ENCODE measurements at places on chromosomes 2 and 18.

DNA sequence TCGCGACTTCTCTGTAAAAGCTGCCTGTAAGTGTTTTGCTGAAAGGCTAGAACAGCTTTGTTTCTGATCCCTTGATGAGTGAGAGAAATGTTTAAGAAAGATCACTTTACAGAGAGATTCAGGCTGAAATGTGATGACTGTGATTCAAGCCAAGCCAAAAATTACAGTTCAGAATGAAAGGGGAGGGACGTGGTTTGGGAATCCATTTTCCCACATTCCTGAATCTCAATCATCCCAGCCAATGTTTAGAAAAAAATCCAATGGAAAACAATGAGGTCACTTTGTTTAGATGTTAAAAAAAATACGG lies 416.7 kb downstream of the ARHGAP15 start:
- no peak for DNase-seq

GRCh38 chr18:51100385-51101120 lies 70.5 kb downstream of the SMAD4 start:
- no peak for DNase-seq

DNA sequence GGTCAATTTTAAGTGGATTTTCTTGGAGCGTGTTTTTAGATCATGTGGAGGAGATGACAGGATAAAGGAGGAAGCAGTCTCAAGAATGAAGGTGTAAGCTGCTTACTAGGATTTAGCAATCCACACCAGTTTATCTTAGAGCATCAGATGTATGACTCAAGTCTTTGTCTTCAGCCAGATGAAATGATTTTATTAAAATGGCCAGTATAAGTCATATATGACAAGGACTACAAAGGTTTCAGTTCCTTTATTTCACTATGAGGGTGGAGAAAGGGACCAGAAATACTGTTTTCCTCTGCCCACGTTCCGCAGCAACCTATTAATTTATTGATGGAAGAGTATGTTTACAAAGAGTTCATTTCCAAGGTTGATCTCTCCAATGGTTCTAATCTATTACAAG lies 970.5 kb upstream of the SLC39A10 start:
- no peak for DNase-seq

- DNase-seq = no peak
Measured at GRCh38 chr18:73261923-73262322, 394.1 kb upstream of the NETO1 start.

DNA sequence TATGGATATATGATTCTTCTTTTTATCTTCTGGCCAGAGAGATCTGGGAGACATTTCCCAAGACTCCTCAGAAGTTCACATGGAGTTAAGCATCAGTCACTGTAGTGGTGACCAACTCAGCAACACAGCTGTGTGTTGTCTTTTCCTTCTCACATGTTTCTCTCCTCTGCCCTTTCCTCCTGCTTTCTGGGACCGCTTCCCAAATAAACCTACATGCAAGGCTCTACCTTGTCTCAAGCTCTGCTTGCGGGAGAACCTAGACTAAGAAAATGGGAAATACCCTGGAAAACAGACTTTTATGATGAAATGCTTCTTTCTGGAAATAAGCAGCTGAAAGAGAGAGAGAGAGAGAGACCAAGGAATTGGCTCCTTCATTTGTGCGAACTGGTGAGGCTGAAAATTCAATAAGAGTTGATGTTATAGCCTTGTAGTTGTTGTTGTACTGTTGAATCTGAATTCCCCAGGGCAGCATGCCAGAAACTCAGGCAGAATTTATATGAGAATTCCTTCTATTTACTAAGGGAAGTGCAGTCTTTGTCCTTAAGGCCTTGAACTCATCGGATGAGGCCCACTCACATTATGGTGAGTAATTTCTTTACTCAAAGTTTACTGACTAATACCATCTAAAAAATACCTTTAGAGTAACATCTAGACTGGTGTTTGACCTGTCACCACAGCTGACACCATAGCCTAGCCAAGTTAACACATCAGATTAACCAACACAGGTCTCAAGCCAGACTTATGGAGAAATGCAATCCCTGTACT lies 22.7 kb upstream of the DSC1 start:
- no peak for DNase-seq

GRCh38 chr18:29749704-29750103 lies 1292.8 kb downstream of the DSC3 start:
- DNase-seq = no peak

Data from stimulated activated CD8-positive, alpha-beta memory T cell treated with anti-CD3 and anti-CD28 coated beads, Interleukin-15, amount 100 ng/mL, for 1 hour (primary cell).